ENCODE measurements at places on chromosomes 6 and 20.

GRCh38 chr6:28587746-28588075 is 62.0 kb downstream of the GPX5 start:
- DNase-seq: no peak

GRCh38 chr6:27838058-27838944 is 73.9 kb downstream of the OR2B2 start:
- peak; percentile 64 for DNase-seq

DNA sequence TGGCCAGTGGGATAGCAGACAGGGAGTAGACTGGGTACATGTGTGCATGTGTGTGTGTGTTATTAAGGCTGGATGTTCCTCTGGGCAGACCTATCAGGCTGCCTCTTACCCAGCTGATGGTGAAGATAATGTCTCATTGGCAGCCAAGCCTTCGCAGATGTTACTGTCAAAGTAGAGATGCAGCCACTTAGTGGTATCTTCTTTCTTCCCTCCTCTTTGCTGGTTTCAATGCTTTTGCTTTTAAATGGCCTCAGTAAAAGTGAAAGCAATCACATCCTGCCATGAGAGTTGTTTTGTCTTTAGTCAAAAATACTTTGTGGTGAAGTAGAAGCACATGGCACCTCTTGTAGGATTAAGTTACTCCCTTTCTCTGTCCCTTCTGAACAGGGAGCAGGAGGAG is 57.5 kb downstream of the SNRNP48 start:
- DNase-seq: no peak

GRCh38 chr20:40368876-40369275 is 320.2 kb downstream of the MAFB start:
- DNase-seq: no peak

GRCh38 chr6:158041788-158042187 is 60.1 kb downstream of the SYNJ2 start:
- no peak for DNase-seq

DNA sequence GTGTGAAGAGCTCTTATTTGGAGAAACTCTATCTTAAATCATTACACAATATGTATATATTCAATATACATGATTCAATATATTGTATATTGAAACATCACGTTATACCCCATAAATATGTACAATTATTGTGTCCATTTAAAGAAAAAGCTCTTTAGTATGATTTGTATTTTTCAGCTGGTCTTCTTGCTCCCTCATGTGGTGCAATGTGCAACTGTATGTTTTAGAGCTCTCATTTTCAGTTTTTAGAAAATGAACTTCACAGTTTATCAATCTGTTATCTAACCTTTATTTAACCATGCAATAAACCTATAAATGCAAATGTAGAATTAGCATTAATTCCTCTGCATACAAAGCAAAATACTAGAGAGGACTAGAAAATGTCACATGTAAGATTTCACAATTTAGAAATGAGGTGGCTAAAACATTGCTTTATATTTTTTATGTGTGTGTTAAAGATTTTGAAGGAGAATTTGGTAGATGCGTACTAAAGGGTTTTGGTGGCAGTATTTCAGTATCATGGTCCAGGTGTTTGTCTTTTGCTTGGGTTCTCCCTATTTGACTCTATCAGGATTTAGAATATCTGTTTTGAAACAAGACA is 167.1 kb downstream of the PHF3 start:
- DNase-seq: no peak

DNA sequence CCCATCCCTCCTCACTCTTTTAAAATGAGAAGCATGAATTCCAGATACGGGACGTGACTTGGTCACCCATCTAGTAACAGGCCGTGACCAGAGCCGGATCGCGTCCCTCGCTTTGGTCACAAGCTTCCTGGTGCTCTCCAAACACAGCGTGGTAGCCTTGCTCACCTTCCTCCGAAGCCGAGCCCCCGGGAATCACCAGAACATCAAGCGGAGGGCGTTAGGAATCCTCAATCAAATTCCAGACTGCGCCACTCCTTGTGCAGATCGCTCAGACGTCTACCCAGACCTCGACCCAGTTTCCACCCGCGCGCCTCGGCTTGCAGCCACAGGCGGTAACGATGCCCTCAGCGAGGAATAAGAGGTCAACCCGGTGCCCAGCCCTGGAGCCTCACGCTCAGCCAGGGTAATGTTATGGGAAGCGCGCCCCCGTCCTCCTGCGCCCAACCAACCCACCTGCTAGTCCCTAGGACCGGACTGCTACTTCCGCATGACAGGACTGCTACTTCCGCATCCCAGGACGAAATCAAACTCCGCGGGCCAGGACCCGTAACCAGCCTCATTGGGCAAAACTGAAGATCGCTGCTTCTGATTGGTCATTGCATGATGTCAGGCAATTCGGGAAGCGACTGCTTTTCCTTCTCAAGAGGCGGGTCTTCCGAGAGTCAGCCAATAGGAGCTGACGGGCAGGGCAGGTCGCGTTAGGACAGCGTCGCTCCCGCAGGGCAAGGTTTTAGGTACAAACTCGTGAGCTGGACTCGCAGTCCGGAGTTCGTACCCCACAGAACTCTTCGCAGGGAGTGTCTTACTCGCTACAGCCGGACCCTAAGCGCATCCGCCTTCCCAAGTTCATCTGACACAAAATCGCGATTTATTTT is at the start of gene MTFR2:
TSS of gene MTFR2 (minus strand) at position 501 of the 875 bp plus-strand sequence. CDS start 1,212 bp downstream, outside the sequence.
- peak; percentile 89 for DNase-seq

GRCh38 chr6:122422614-122423267 is 23.3 kb downstream of the HSF2 start:
- DNase-seq: no peak

DNA sequence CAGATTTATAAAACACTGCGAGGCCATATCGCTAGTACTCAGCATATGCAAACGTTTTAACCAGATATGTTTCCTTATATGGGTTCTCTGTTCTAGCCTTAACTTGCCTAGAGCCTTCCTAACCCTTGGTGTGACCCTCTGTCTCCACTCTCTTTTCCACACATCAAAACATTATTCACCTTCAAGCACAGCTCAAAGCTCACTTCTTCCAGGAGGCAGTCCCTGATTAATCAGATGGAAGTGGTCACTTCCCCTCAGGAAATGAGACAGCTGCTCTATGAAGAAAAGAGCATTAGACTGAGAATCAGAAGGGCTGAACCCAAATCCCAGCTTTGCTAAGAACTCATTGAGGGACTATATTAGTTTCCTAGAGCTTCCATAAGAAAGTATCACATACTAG is 39.8 kb upstream of the SLC17A4 start:
- no peak for DNase-seq

GRCh38 chr6:31214516-31214915 is 44.0 kb upstream of the POU5F1 start:
- DNase-seq: no peak

DNA sequence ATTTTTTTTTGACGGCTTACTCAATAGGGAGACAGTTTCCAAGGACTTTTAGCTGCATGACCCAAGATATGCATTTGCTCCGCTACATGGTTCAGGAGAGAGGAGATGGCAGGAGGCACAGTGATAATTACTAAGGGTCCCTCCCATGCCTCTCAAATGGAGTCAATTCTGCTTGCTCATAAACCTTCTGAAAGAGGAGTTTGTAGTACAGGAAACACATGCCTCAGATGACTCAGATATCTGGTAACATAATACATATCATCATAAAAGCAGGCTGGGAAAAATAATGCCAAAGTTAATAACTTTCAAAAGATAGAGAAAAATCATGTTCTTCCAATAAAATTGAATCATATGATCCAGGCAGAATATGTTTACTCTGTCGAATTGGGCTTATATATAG is 97.6 kb upstream of the DEFB112 start:
- DNase-seq: no peak

DNA sequence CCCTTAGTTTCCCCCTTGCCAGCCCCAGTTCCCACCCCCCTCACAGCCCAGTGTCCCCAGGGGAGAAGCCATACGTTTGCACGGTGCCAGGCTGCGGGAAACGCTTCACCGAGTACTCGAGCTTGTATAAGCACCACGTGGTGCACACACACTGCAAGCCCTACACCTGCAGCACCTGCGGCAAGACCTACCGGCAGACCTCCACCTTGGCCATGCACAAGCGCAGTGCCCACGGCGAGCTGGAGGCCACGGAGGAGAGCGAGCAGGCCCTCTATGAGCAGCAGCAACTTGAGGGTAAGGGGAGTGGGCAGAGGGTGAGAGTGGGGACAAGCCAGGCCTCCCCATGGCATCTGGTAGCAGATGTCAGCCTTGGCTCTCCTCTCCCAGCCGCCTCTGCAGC is 5.1 kb upstream of the DEF6 start:
- DNase-seq: no peak

DNA sequence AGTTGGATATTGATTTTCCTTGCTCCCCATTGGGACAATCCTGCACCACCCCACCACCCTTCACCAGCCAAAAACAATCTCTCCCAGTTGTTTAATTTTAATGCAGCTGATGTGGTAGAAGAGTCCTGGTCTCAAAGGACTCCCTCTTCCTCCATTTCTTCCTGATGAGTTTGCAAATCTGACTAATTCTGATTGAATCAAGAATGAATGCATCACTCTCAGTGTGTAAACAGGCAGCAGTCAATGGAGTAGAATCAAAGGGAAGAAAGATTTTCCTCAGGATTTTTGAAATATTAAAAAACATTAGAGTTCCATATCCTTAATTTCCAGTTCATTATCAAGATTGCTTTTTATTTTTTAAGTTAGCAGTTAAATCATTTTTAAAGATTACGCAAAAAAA is 54.0 kb downstream of the PLG start:
- DNase-seq: no peak

DNA sequence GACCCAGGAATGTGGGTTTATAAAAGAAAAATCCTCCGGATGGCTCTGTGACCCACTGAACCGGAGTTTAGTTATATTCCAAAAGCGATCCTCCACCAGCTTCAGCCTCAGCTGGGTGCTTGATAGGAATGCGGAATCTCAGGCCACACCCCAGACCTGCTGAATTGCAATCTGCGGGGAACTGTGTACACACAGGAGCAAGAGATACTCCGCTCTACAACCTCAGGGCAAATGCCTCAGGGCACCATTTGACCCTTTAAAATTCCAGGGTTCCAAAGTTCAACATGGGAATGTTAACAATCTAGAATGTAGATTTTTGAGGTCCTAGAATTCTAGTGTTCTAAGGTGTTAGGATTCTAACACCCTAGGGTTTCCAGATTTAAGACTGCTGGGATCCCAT is 10.8 kb downstream of the BPIFA2 start:
- no peak for DNase-seq

DNA sequence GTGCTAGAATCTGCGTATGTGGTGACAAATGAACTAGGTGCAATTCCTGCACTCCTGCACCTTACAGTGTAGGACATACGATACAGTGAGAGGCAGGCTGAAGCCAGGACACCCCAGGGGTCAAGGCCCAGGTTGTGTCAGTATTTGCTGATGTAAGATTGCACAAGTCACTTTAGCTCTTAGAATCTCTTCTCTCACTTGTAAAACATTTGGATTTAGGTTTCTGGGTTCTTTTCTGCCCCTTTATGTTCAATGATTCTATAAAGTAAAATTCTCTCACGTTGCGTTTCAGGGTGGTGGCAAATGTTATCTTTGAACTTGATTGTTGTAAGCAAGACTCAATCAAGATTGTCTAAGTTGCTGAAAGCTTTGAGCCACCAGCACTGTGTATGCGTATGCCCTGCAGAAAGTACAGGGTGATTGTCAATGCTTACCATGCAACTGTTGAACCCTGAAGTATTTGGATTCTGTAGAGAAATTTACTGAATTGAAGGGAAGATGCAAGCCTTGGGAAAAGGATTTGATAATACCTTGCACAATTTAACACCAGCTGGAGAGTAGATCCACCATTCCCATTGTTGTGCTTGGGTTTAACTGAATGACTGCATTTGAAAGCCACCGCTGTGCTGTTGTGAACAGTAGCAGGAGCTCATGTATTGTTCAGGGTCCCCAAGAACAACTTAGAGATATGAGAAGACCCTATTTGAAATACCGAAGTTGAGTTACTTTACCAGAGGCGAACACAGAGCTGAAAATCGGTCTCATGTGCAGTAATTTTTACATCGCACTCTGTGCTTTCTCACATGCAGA is 106.1 kb upstream of the CITED2 start:
- no peak for DNase-seq

GRCh38 chr6:111888928-111889695 is 15.9 kb upstream of the FYN start:
- DNase-seq: no peak

DNA sequence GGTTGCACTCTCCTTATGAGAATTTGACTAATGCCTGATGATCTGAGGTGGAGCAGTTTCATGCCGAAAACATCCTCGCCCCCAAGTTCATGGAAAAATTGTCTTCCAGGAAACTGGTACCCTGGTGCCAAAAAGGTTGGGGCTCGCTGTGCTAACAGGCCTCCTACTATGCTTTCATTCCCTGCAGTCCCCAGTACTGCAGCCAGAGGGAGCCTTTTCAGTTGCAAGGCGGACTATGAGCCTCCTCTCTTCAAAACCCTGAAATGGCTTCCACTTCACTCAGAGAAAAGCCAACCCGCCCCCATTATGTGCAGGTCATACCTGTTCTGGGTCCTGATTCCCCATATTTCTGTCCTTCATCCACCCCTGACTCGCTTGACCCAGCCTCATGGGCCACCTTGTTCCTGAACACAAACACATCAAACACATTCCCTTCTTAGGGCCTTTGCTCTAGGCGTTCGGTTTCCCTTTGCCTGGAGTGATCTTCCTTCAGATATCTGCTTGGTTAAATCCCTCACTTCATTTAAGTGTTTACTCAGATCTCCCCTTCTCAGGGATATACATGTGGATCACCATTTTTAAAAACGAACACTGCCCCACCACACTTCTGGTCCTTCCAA is 173.7 kb downstream of the PHACTR1 start:
- no peak for DNase-seq

DNA sequence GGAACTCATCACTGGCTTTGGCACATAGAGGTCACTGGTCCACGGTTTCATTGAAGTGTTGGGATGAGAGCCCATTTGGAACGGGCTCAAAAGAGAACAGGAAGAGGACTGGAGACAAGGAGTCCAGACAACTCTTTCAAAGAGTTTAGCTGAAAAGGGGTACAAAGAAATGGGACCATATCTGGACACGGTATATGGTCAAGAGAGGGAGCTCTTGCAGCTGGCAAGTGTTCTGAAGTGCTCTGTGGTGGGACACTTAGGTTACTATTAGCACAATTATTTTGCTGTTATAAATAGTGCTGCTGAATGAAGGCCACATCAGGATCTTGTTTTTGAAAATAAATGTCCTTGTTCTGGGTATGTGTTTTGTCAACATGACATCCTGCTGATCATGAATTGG is 4.6 kb downstream of the SGK2 start:
- DNase-seq: no peak

DNA sequence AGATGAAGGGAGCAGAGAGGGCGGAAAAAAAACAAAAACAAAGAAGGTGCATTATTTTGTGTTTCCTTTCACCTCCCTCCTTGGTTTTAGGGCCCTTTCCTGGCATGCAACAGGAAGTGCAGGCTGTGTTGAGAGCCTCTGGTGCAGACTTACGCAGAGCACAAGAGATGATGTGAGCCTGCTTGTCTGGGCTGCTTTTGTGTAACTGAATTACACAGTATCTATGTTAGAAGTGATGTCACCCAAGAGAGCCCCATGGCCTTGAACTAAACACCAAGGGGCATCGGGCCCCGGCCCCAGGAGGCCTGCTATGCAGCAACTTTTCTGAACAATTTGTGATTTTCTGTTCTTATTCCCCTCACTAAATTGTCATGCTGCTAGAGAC is 25.5 kb downstream of the GNAS start:
- DNase-seq: no peak
